ENCODE measurements at places on chromosomes 6 and 20.

DNA sequence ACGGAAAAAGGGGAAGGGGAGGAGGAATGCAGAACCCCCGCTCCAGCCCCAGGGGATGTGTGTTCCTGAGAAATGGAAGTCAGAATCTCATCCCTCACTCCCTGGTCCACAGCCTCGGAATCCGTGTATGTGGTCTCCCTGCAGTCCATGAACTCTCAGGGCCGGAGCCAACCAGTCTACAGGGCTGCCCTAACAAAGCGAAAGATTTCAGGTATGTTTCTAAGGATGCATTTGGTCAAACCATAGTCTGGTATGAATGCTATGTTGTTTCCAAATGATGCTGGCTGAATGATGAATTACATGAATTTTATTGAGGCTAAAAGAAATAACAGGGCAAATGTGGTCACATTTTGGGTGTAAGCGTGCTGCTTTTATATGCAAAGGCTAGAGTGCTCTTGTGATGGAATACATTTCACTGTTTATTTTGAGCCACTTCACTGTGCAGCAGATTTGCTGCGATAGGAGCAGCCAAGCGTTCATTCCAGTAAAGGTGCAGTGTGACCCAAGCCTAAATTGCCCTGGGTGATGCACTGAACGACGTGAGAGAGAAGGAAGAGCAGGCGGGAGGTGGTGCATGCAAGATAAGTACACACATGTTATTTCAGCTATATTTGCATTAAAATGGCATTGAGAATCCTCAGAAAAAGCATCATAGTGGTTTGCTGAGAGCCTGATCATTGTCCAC is 52.4 kb downstream of the FNDC1 start:
- DNase-seq = no peak

DNA sequence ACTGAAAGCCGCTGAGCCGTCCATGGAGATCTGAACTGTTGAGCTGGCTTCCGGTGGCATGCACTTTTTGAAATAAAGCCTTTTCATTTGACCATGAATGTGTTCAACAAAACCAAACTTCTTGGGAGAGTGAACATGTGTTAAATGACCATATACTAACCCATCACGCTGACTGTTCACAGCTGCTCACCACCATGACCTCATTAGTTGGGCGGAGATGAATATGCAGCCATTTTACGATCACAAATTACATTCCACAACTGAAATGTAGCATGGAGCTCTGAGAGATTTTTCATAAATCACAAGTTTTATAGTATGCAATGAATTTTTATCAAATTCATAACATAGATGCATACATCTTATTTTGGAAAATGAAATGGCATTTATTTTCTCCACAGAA is 4.2 kb downstream of the RAMACL start:
- no peak for DNase-seq

DNA sequence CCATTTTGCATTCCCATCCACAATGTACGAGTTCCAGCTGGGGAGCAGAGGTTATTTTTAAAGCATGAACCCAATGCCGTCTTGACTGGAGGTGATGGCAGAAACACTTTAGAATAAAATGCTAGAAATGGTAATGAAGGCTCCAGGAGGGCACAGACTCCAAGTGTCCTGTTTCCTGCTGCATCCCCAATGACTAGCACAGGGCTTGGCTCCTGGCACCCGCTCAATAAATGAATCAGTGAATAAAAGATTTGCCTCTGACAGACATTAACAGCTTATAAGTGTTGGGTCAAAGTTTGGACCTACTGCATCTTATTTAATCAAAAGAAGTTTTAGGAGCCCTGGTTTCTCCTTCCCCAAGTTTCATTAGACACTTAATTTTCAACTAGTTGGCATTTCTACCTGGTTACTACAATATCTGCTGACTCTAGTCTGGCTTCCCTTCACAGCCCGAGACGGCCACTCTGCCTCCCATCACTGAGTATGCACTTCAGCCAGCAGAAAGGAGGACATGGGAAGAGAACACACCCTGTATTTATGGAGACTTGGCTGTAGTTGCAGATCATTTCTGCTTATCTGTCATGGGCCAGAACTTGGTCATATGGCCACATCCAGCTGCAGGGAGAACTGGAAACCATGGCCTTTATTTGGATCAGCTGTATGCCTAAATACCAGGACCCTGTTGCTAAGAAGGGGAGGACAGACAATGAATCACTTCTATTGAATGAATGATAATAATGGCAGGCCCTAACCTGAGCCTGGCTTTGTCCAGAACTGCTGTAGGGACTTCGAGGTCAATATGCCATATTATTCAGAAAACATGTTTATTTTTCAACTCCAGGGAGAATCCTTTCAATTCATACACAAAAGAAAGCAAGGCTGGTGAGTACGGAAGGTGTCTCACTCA is 63.1 kb downstream of the TTI1 start:
- no peak for DNase-seq

DNA sequence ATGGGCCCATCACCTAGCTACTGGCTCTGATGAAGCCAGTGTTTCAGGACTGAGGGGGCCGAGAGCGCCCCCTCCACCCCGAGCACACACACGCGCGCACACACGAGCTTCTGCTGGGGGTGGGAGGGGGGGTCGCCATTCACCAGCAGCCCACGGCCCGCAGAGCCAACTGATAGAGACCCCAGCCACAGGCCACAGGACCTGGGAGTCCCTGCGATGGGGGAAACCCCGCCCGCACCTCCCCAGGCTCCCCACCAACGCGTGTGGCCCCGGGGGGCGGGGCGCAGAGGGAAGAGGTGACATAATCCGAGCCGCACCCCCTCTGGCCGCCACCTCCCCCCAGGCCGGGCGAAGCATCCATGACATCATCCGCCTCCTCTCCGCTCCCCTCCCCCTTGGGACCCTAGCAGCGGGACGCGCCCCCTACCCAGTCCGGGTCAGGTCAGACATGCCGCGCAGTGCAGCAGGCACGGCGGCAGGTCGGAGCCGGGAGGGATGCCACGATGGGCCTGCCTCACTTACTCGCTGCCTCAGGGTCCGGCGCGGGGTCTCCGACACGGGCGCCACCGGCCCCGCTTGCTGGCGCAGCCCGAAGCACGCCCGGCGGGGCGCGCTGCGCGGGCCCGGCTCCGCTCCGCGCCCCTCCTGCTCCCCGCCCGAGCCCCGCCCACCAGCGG is at the start of gene LZTS3:
Gene LZTS3, minus strand, starts transcription at position 617 of the 677 bp plus-strand sequence. CDS start 6,386 bp downstream, outside the sequence.
- DNase-seq = no peak

- no peak for DNase-seq
Measured at GRCh38 chr20:42686057-42686456, 503.6 kb downstream of the PTPRT start.

- DNase-seq = no peak
Measured at GRCh38 chr6:113856625-113857555, at the start of gene MARCKS. Gene MARCKS, plus strand, starts transcription at chr6:113857345. Its CDS starts 401 bp downstream, at chr6:113857746.

DNA sequence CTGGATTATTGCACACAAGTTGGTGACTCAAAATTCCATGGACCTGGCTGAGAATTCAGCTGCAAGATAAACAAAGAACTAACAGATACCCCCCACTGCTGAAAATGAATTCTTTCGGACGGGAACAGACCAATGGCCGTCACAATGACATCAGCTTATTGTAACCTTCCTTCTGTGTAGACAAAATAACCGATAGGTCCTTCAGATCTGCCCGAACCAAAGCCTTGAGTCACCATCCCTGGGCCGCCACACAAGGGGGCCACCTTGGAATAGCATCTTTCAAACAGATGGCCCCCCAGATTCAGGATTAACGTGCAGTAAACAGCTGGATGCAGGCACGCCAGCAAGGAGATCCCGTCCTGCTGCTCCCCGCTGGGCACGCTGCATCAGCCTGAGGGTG is 214.0 kb upstream of the EXOC2 start:
- no peak for DNase-seq

DNA sequence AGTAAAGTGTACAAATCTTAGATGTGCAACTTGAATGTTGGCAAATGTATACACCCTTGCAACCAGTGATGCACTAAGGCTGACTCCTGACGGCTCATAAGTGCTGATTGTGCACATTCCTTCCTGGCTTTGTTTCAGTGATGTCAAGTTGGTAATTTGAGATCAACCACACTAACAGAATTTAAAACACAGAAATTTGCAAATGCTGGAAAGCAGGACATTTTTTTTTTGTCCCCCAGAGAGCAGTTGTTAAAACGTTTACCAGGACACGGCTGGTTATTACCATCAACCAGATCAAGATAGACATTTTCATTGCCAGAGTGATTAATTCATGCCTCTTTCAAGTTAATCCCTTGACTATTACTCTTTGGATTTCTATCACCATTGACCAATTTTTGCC is 735.6 kb downstream of the RFPL4B start:
- DNase-seq = peak; percentile 37

GRCh38 chr20:50663095-50663821 is 28.1 kb downstream of the RIPOR3 start:
- no peak for DNase-seq

DNA sequence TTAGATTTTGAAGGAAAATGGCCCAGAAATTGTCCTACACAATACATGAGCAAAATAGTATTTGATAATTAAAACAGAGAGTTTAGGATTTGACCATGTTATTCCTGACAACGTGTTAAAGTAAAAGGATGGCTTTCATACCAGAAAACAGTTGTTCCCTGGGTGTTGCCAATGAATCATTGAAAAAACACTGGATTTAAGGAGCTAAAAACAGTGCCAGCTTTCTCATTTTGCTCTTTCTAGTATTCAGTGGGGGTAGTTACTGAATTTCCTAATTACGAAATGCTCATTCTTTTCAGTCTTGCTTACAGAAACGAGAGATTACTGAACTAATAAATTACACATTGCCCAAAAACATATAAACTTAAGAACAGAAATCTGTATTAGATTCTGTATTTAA is 26.6 kb upstream of the SNAP91 start:
- DNase-seq = no peak

DNA sequence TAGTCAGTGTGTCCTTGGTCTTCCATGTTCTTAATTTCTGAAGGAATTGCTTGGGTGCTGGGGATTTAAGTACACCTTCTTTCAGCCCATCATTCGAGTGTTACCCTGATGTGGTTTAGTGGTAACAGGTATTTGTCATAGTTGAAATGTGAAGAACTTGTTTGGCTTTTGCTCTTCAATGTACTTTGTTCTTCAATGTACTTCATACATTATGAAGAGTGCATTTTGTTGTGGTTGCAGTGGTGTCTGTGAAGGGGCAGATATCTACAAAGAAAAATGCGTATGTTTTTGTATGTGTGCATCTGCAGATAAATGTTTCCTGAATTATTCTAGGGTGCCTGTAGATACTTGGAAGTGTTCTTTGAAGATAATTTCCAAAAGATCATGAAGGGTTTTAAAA is 111.2 kb upstream of the SUPT3H start:
- no peak for DNase-seq
